IMR-90 (cell line): ENCODE measurements at places on chromosomes 1 and 21.

DNA sequence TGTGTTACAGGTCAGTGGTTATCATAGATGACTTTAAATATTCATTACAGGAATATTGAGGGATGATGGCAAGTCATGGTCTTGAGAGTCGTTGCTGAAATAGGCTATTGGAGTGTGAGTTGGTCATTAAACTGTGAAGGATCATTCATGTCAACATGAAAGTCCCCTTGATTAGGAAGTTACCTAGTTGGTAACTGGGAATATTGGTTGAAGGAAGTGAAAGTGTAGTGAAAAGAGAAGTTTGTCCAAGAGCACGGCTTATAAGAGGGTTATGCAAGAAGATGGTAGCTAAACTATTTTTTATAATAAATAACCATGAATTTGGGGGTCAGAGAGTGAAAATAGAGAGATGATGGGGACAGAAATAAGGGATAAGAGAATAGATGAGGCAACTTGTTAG, 16.9 kb downstream of the CRB1 start:
- no peak for DNase-seq

DNA sequence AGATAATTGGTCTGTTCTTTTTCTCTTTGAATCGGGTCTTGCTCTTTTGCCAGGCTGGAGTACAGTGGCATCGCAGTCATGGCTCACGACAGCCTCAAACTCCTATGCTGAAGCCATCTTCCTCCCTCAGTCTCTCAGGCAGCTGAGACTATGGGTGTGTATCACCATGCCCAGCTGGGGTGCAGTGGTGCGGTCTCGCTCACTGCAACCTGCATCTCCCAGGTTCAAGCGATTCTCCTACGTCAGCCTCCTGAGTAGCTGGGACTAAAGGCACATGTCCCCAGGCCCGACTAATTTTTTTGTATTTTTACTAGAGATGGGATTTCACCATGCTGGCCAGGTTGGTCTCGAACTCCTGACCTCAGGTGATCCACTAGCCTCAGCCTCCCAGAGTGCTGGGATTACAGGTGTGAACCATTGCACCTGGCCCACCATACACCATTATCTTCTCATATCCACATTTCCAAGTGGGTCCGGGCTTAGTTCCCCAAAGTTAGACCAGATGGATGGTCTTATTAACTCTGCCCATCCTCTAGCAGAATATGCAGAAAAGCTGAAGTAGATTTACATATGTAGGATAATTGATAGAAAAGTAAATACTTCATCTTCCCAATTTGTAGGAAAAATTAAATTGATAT, 13.1 kb downstream of the CCDC17 start:
- no peak for DNase-seq

GRCh38 chr1:18396247-18396980, 84.3 kb upstream of the KLHDC7A start:
- peak; percentile 0 for DNase-seq

- DNase-seq = peak; percentile 3
Measured at GRCh38 chr1:196295766-196296165, 312.5 kb downstream of the KCNT2 start.

DNA sequence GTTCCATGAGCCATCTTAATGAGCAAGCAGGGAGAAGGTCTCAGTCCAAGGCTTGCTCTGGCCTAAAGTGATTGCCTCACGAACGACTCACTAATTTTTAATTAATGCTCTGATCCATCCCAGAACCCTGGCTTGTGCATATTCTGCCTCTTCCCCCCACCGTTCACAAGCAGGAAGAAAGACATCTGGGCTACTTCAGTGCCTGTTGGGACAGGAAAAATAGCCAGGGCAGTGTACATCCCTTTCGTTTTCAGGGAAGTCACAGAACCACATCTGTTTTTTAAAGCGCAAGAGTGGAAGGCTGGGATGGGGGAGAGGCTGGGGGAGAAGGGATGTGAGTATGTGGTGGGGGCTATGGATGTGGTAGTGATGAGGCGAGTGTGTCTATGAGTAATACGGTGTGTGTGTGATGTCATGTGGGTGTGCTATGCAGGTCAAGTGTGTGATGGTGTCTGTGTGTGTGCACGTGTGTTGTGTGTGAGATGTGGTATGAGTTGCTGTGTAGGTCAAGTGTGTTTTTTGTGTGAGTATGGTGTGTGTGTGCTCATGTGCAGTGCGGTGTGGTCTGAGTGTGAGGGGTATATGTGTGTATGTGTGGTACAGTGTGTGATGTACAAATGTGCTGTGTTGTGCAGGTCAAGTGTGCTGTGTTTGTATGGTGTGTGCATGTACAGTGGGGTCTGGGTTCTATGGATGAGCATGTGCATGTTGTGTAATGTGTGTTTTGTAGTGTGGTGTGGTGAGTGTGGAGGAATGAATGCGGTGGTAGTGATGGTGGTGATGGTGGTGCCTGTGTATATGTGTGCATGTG, 64.9 kb upstream of the SYT6 start:
- DNase-seq = no peak
